ENCODE measurements at places on chromosomes 2 and 18.

- DNase-seq = no peak
These were observed 11.7 kb upstream of the EDAR start for GRCh38 chr2:109000738-109001137.

GRCh38 chr2:157898591-157898996 lies 22.5 kb upstream of the ACVR1 start:
- DNase-seq = no peak

DNA sequence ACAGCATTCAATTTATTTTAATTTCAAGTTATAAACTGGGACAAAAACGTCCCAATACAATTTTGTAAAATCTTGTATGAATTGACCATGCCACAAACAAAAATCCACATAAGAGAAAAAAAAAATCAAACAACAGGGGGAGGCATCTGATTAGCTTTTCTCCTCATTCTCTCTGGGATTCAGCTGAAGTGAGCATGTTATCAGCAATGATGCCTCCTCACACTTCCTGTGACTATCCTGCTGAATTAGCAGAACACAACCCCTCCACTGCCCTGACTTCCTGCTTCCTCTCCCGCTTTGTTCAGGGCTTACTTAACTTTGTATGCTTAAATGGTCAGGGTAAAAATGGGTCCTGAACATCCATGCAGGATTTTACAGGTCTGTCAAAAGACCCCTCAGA lies 132.2 kb upstream of the ITGB6 start:
- no peak for DNase-seq

- DNase-seq = no peak
These were observed 111.1 kb downstream of the ADCYAP1 start for GRCh38 chr18:1015777-1016176.

- no peak for DNase-seq
These were observed 50.5 kb upstream of the TSPYL6 start for GRCh38 chr2:54306556-54306955.
